Renal cortex interstitium (tissue), 15 donors: ENCODE measurements at places on chromosomes 3 and 15. TPM values are rescaled to one million over a fixed set of nuclear protein-coding genes. Genes with fewer than 3 reads are reported as not detected.

Gene MITF
- 35.5 TPM for polyA plus RNA-seq

Gene GNAT1
- polyA plus RNA-seq, result not detected

DNA sequence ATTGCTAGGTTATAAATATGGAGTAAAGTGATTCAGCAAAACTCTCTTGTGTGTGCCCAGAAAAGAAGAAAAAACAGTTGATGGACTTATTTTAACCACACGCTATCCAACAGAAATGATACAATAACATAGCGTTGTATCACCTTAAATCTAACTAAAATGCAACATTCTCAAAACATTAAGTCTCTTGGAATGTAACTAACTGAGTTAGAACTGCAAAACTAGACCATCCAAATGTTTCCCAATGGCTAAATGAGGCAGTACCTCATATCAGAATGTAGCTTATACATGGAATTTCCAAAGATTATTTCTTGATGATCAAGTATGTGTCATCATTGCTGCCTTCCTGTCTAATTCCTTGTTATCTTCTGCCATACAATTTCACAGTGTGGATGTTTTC is 187.9 kb downstream of the CNTN3 start:
- DNase-seq, result no peak

DNA sequence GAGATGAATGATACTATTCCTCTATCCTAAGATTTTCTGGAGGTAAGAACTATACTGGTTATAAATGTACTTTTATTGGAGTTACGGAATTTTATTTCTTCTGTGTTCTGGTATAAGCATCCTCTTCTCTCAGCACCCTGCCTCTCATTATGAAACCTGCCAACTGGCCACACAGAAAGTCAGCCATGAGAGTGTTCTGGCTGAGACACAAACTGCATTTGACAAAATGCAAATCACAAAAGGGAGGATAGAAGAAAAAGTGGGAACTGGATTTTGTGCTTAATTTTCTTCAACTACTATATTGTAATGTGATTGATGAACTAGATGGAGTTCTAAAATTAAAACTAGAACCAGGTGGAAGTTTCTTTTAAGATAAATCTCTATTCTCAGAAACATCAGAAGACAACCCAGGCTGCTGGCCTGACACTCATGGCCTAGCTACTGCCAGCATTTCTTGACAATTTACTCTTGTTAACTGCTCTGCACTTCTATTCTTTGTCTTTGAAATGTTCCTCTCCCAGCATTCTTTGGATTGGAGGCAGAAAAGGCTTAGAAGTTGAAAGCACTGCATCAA is 143.1 kb downstream of the WDR76 start:
- no peak for DNase-seq

Gene ZNF717
- polyA plus RNA-seq, result 23.6 TPM

DNA sequence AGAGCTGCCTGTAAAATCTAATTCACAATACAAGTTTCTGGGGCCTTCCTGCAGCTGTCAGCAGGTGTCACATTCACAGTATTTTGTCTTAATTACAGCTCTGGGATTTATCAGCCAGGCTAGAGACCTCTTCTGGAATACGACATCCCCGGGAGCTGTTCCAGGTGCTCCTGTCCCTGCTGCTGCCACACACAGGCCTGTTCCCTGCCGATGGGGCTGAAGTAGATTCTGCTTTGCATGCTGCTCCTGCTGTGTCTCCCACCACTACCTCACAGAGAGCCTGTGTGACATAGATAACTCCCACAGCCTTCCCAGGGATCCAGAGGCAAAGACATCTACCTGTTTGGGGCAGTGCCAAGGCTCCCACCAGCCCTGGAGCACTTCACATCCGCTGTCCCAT is 20.4 kb downstream of the COLQ start:
- DNase-seq, result no peak

GRCh38 chr3:127365163-127365798 is 77.4 kb upstream of the PRR20G start:
- DNase-seq, result no peak

Gene TM4SF18
- 31.6 TPM for polyA plus RNA-seq

DNA sequence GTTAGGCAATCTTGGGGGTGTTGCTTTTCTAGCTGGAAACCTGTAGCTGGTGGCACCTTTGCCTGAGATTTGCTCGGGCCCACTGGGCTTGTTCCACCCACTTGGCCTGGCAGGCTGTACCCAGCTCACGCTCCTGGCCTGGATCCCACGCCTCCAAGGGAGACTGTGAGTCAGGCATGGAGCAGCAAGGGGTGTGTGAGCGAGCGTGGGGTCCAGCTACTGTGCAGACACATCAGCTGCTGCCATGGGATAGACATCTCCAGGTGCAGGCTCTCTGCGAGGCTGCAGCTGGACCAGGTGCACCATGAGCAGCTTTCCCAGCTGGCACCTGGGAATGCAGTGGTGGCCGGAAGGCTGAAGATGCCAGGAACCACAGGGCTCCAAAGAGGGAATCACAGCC is 36.0 kb downstream of the NR1D2 start:
- DNase-seq, result no peak

DNA sequence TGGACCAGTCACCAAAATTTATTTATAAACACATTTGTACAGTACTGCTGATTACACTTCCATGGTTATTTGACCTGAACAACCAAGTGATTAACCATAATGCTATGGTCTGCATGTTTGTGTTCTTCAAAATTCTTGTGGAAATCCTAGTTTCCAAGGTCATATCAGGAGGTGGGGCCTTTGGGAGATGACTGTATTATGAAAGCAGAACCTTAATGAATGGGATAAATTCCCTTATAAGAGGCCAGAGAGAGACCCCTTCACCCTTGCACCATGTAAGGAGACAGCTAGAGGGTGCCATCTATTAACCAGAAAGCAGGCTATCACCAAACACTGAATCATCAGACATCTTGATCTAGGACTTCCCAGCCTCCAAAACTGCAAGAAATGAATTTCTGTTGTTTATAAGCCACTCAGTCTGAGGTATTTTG is 1.9 kb downstream of the SCAPER start:
- no peak for DNase-seq

Gene SNRK
- polyA plus RNA-seq, result 51.4 TPM

- no peak for DNase-seq
Observed at GRCh38 chr3:169299129-169299528, 364.4 kb downstream of the MECOM start.

Gene ETV5
- polyA plus RNA-seq, result 30.2 TPM

DNA sequence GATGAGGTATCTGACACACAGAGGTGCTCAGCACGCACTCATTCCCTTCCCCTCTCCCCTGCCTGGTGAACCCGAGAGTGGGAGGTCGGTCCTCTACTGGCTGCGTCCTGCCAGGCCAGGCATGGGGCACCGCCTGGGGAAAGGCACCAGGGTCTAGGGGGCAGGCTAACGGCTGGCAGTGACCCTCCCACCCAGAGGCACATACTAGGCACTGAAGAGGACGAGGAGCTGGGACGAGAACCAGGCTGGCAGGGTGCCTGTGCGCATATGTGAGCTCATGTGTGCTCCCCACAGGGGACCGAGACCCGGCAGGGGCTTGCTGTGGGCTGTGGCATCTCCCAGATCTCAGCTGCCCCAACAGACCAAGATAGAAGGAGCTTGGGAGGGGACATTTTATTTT is 86.7 kb downstream of the IQSEC1 start:
- no peak for DNase-seq
